ENCODE measurements at places on chromosomes 7 and 10.
A peak's percentile ranks its signal among the peaks of the same experiment; 100 is the strongest.

- no peak for DNase-seq
Observed at GRCh38 chr7:81684514-81685269, 85.2 kb downstream of the HGF start.

DNA sequence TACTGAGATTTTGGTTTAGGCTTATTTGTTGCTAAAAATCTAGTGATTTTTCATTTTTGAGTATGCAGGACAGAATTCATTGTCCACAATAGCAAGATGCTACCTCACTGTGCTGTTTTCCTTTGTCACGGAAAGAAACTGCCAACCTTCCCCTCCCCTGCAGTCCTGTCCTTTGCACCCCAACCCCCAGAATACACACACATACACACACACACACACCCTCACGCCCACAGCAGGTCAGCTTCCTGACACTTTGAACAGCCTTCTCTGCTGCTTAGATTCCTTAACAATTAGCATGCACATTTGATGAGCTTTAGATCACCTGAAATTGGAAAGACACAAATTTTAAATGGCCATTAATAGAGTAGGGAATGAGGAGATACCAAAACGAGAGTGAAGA is 32.1 kb downstream of the ARMC3 start:
- no peak for DNase-seq

DNA sequence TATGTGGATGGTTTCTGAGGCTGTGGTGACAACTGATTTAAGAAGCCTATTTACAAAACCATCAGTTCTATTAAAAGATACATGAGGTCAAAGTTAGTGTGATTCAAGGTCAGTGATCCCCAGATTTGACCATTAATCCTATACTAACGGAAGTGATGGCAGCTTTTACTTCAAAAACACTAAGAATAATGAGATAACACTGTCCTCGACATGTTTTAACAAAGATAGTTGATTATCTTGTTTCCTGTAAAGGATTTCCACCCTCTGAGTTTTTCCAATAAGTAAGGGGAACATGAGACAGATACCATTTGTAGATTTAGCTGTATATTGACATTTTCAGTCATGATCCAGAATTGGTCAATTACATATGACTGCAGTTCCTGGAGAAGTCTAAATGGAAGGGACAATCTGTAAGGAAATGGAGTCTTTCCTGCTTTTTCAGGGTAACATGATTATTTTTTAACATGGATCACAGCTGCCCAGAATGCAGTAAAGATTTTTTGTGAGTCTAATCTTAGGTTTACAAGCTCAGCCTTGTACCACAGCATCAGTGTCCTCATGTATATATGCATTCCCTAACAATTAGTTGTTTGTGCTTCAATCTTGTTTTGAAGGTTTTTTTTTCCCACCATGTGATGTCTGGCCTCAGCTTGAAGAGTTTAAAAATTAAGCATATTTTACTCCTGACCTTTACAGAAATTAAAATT is 188.0 kb downstream of the PPP1R9A start:
- no peak for DNase-seq

GRCh38 chr7:127908430-127909258 is 122.6 kb downstream of the LRRC4 start:
- no peak for DNase-seq

DNA sequence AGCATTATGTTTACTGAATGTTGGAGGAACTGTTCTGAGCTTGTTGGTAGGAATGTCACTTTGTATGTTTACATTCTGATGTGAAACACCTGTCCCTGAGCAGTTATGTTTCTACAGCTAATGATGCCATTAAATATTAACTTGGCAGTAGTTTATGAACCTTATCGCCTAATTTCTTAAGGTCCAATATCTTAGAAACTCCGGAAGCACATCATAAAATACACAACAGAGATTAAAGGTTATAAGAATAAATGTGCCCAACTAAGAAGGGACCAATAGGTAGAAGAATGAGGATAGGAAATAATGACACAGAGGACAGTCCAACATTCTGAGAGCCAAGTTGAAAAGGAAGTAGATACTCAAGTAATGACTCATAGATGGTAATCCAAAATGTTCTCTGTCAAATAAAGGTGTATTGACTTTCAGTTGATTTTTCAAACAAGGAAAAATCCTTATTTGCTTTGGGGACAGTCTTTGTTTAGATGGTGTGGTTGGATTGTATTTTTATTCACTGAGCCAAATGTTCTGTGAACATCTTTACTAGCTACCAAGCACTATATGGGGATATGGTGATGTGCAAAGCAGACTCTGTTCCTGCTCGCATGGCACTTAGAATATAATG is 31.9 kb downstream of the LCOR start:
- no peak for DNase-seq

DNA sequence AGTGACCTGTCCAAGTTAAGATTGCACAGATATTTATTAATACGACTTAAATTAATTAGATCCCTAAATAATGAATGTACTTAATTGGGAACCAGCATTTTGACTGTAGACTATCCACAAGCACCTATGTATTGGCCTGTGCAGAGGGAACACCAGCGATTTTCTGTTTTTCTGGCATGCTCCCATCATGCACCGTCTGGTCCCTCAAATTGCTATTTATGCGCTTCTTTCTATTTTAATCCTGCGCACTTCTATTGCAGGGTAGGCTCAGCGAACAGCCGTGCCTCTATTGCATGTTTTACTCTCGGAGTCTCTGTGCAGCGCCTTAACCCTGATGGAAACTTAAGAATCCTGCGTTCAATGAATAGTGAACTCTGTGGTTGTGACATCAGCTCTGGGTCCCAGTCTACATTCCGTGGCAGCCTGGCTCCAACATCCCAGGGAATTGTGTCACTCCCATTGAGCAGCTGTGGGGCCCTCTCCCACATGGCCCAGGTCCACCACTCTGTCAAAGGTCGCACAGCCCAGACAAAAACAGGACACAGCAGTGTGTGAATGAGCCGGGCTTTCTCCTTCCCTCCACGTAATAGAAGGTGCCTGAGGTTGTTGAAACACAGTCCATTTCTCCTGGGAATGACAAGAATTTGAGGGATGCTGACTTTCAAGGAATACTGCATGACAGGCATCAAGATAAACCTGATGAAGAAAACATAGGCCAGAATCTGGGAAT is 239.7 kb upstream of the KLF6 start:
- no peak for DNase-seq

DNA sequence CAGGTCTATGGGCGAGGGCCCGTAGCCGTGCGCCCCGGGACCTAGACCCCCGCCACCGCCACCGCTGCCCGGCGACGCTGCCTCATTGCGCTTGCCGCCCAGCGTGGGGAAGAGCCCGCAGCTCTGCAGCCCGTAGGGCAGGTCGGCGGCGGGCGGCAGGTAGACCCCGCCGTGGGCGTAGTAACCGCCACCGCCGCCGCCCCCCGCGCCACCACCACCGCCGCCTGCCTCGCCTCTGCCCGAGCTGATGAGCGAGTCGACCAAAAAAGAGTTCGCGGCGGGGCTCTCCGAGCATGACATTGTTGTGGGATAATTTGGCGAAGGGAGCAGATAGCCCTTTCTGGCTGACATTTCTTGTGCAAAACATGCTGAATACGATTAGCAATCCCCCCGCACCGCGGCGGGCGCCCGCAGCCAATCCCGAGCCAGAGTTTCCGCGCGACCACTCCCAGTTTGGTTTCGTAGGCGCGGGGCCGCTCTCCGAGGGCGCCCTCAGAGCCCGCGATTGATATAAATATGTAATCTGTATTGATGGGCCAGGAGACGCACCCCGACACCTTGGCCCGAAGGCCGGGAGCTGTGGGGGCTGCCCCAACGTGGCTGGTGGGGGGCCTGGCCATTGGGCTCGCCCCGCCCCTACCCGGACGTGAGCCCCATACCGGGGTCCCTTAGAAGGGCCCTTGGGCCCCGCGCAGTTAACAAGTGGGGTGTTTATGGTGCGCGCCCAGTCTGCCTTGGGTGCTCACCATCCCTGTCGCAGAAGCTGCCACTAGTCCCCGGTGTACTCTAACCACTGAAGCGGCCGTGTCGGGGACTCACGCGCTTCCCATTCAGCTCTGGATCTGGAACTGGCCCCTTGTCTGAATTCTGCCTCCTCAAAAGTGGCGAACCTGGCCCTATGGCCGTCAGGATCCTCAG is at the start of gene HOXA10:
TSS of gene HOXA10 (minus strand) at position 365 of the 918 bp plus-strand sequence. CDS start at position 351, 14 bp downstream.
- DNase-seq = no peak

DNA sequence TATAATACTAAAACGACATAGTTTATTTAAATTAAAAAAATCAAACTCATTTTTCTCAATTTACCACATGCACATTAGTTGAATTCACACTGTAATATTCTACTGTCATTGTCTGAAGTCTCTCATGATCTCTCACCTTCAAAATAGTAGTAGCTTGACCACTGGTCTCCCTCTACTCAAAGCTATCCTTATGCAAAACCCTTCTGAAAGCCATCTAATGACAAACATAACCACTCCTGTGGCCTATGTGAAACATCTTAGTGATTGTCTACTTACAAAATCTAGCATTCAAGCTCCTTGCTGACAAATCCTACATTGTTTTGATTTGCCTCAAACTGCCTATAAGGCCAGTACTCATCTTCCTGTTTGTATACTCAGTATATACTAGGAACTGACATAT is 606.0 kb upstream of the GHITM start:
- no peak for DNase-seq

GRCh38 chr7:120054376-120055100 is 218.4 kb upstream of the KCND2 start:
- no peak for DNase-seq

- no peak for DNase-seq
Observed at GRCh38 chr10:61021926-61022325, 77.9 kb upstream of the RHOBTB1 start.

GRCh38 chr10:106384496-106384895 is 780.0 kb downstream of the SORCS1 start:
- DNase-seq = no peak

DNA sequence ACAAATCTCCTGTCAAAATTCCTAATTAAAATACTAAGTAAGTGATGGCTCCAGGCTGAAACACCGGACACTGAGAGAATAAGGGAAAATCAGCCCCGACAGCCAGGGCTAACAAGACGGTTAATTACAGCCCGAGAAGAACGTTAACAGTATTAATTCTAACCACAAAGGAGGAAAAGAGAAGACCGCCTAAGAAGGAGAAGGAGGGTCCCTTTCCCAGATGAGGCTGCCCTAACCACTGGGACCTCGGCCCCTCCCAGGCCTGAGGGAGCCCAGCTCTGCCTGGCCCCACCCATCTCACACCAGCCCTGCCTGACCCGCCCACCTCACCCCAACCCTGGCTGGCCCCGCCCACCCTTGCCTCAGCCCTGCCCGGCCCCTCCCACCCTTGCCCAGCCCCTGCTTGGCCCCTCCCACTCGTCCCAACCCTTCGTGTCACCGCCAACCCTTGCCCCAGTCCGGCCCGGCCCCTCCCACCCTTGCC is 51.3 kb downstream of the PWWP2B start:
- peak; percentile 84 for DNase-seq

GRCh38 chr10:112520914-112521313 is 73.9 kb downstream of the VTI1A start:
- no peak for DNase-seq

GRCh38 chr10:60031183-60031582 is 124.8 kb upstream of the CCDC6 start:
- DNase-seq = no peak

DNA sequence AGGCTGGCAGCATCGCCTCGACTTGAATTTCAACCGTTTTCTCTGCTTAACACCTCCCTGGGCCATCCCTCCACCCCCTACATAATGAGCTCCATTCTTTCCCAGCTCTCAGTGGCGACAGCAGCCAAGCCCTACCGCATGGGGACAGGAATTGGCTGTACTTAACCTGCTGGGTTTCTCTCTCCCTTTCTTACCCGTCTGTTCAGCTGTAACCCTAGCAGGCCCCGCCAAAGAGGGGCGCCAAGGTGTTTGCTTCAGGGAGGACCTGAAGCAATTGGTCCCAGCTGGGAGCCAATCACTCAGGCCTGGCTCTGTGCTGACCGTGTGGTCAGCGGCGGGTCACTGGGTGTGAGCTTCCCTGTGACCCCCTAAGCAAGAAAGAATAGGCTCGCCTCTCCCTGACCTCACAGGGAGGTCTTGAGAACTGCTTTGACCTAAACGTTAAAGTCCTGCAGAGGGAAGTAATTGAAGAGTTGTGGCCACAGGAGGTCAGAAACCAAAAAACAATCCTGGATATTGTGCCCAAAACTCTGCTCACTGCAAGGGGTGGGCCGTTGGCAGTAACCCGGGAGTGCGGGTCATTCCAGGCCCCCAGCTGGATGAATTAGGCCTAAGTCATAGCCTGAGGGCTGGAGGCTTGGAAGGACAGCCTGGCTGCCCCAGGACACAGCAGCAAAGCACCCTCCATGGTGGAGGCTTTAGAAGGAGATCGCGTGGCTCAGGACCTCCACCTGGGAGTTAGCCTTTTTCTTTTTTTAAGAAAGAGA is 114.6 kb downstream of the ITIH5 start:
- DNase-seq = peak; percentile 38

- DNase-seq = no peak
Observed at GRCh38 chr7:28988091-28988490, 30.0 kb upstream of the TRIL start.

GRCh38 chr10:69817078-69817581 is 15.4 kb downstream of the COL13A1 start:
- DNase-seq = no peak

DNA sequence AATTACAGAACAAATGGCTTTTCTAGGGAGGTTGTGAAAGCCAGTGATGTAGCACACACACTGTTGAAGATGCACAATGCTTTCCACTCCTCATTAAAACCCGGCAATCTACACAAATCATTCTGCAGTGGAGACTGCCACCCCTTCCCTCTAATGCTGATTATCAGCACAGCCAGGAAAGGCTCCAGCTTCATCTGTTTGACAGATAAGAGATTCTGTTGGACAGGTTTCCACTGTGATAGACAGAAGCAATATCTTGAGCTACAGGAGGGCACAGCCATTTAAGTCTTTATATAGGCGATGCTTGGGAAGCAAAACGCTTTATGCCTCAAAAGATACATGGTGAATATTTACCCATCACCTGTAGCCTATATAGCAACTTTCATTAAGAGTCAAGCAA is 555.6 kb downstream of the GLRX3 start:
- DNase-seq = no peak

- DNase-seq = peak; percentile 29
Observed at GRCh38 chr7:132575982-132576720, at the start of gene PLXNA4. Gene PLXNA4, minus strand, starts transcription at chr7:132576470. Its CDS starts 67,777 bp downstream, at chr7:132508693.

DNA sequence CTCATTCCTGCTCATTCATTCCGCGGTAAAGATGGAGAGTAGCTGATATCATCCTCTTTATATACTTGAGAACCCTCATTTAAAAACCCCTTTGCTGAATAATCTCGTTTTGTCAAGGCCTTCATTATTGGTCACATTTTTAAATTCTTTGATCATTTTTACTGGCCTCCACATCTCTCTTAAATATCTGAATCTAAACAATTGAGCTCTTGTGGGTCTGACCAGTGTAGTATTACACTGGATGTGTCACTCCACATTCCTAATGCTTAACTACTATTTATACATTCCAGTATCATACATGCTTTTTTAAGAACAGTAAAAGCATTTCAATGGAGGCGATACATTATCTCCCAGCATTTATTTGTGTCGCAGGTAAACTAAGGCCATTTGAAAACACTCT is 12.6 kb upstream of the PRPS1L1 start:
- no peak for DNase-seq

Data from WTC11 (cell line).